Left renal pelvis (tissue), 4 donors: ENCODE measurements at places on chromosomes 2 and 18. TPM values are rescaled to one million over a fixed set of nuclear protein-coding genes. Genes with fewer than 3 reads are reported as not detected.

The MERTK gene
- 5.4 TPM for polyA plus RNA-seq

The EIF2AK3 gene
- polyA plus RNA-seq = 32.4 TPM

The L3MBTL4 gene
- 5.6 TPM for polyA plus RNA-seq

GRCh38 chr2:50379351-50379750 is 652.6 kb downstream of the NRXN1 start:
- no peak for DNase-seq

GRCh38 chr2:37358466-37358865 is 14.0 kb downstream of the QPCT start:
- no peak for DNase-seq

DNA sequence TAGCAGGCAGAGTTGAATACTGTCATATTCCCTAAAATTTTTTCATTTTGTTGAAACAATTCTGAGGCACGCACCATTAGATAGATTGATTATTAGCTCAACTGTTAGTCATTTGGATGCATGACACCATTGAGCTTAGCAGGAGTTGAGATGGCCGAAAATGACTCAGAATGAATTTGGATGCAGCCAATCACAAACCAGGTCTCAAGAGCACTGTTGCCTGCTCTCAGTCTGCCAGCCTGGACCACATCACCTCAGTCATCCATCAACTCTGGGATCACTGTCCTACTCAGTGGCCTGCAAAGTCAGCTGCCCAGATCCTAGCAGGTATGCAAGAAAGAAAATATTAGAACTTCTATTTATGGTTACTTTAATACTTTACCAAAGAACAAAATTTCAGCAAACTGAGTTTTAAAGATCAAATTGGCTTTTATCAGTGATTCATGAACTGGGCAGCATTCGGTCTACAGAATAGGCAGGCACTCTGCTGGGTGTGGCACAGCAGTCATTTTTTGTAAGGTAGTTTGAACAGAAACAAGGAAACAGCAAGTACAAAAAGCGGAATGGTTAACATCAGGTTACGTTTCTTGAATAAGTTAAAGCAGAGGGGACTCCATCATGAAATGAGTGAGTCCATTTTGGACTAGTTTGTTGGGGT is 152.7 kb upstream of the ARHGAP28 start:
- no peak for DNase-seq

The SCN7A gene
- 13.8 TPM for polyA plus RNA-seq

The G6PC2 gene
- polyA plus RNA-seq = not detected
